A549 (cell line): ENCODE measurements at places on chromosomes 12 and 14. TPM values are rescaled to one million over a fixed set of nuclear protein-coding genes. Genes with fewer than 3 reads are reported as not detected.

DNA sequence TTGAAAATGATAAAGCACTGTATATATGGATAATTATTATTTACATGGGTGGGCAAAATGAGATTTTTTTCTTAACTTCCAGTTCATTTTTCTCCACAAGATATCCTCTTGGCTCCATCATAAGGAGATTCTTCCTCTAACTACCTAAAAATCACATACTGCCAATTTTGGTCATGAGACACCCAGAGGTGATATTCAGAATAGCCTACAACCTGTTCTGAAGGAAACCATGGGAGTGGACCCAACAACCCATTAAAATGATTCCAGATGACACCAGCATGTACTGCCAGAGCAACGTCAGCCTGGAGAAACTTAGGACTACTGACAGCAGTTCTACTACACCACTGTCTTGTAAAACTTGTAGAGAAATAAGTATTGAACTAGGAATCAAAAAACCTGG, 136.3 kb upstream of the TMPO start:
- no peak for DNase-seq

- DNase-seq, result no peak
These were observed 54.2 kb downstream of the CCNK start for GRCh38 chr14:99535448-99535847.

The CYP46A1 gene
- 0.12 to 0.13 TPM (median 0.13 TPM) in 3 replicates for polyA plus RNA-seq

DNA sequence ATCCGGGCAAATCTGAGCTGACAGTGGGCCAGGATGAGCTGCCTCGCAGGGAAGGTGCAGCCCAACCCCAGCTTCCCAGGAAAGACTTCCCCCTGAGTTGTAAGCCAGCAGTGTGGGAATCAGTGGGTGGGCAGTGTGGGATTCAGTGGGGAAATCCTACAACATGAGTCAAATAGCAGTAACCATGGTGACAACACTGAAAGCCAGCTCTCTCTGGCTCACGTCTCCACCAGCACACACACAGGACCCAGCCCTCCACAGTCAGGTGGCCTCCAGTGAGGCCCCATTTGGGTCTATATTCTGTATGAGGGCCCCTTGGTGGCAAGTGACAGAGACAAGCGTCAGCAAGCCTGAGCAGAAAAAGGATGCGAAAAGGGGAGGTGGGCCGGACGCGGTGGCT, 6.0 kb upstream of the LGALS3 start:
- no peak for DNase-seq

DNA sequence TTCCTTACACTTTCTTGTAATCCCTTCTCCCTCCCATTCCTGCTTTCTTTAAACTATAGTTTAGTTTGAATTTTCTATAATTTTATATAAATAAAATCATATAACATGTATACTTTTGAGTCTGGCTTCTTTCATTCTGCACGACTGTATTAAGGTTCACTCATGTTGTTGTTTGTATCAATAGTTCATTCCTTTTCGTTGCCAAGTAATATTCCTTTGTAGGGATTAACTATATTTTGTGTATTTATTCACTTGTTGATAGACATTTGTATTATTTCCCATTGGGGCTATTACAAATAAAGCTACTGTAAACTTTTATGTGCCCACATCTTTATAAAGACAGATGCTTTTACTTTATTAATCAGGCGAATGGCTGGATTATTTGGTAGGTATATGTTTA, 39.4 kb upstream of the TBC1D15 start:
- DNase-seq, result no peak
